ENCODE measurements at places on chromosomes 5 and 9.

- DNase-seq = no peak
Measured at GRCh38 chr5:142193114-142193428, 84.5 kb downstream of the NDFIP1 start.

- DNase-seq = no peak
Measured at GRCh38 chr9:114291064-114291474, 31.8 kb upstream of the ORM1 start.

DNA sequence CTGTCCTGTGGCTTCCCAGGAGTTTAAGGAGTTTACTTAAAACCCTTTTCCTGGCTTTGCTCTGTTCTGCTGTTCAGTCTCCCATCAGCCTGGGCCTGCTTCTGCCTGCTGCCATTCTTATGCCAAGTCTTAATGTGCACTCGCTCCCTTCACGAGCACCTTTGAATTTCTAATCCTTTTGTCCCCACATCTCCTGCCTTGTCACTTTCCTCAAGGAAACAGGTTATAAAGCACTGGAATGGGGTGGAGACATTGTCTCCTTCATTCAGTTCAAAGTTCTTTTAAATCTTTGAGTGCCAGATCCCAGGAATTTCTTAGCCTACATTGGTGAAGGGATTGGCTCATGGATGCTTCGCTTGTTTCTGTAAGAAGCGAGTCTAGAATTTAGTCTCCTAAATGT is 87.2 kb upstream of the LIFR start:
- no peak for DNase-seq

- no peak for DNase-seq
Measured at GRCh38 chr5:103411711-103412110, 150.9 kb downstream of the NUDT12 start.

GRCh38 chr9:126607731-126608130 is 6.0 kb upstream of the LMX1B start:
- no peak for DNase-seq

Measured in GM04503 (cell line).